ENCODE measurements at places on chromosomes 3 and 15.
A peak's percentile ranks its signal among the peaks of the same experiment; 100 is the strongest.

DNA sequence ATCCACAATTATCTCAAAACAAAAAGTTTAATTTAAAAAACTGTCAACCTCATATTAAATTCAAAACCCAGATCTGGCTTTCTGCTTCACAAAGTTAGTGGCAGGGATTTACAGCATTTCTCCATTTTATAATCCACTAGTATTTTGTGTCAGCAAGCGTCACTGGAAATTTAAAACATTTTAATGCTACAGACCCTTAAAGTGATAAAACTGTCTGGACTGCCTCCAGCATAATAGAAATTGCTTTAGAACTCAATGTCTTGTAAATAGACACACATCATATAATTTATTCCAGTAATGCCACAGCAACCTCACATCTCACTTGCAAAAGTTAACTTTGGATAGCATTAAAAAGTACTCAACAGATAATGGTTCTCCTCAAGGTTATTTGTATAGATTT, 116.1 kb downstream of the ULK4 start:
- DNase-seq = no peak

- DNase-seq = peak; percentile 36
Measured at GRCh38 chr3:105365391-105366325, 1.1 kb upstream of the ALCAM start.

DNA sequence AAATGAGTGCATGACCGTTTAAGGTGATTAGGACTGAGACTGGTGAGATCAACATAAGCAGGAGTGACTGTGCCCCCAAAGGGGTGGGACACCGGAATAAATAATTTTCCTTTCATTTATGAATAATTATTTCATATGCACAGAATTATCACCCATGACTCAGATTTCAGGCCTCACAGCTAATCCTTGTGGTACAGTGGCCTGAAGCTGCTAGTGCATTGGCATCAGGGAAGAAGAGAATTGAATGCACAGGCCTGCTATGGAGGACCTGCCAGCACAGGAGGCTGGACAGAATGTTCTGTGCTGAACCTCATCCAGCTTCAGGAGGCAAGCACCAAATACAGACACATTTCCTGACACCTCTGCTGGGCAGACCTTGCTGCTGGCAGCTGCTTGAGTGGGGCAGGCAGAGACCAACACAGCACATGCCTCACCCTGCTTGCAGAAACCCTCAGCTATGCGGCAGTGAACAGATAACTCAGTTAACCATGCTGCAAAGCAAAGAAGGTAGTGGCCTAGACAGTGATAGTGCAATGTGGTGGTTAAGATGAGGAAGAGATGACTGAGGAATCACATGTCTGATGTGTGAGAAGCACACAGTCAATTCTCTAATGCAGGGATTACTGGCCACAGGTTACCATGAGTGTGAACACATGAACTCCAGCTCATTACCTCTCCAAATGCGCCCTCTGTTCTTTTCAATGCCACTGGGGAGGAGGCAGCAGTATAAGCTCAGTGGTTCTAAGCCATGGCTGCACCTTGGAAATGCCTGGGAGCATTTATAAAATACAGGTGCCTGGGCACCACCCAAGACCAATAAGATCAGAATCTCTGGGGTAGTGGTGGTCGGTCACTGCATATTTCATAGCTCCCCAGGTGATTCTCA, 68.1 kb upstream of the SCN5A start:
- DNase-seq = no peak

DNA sequence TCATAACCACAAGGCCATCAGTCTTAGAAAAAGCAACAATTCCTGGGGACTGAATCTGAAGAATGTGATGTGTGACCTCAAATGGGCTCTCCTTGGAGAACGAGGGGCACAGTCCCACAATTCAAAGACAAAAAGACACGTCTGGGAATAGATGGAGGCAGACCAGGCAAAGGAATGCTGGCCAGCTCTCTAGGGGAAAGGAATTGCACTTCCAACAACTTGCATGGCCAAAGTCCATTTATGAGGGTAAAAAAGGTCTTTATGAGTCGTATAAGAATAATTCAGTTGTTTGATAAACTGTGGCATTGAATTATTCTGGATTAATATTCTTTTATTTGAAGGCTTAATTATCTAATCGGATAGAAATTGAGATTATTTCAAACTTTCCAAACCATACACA, 180.5 kb upstream of the FEZF2 start:
- DNase-seq = no peak

DNA sequence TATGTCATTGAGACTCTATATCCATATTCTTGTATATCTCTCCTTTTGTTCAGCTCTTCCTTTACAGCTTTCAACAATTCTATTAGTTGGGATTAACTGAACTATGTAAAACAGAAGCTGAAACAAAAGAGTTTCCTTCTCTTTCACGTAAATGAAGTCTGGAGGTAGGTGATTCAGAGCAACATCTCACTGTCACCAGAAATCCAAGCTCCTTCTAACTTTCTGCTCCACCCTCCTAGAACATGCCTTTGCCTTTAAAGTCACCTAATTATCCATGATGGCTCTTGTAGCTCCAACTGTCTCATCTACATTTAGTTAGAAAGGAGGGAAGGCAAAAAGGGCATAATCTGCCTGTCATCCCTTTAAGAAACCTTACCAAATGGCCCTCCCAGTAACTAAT, 458.2 kb upstream of the MDFIC2 start:
- DNase-seq = no peak
